ENCODE measurements at places on chromosomes 2 and 18.

- DNase-seq = no peak
Measured at GRCh38 chr2:215435280-215435869, 493 bp downstream of the FN1 start.

GRCh38 chr2:212918336-212918735, 233.1 kb downstream of the IKZF2 start:
- DNase-seq = no peak

DNA sequence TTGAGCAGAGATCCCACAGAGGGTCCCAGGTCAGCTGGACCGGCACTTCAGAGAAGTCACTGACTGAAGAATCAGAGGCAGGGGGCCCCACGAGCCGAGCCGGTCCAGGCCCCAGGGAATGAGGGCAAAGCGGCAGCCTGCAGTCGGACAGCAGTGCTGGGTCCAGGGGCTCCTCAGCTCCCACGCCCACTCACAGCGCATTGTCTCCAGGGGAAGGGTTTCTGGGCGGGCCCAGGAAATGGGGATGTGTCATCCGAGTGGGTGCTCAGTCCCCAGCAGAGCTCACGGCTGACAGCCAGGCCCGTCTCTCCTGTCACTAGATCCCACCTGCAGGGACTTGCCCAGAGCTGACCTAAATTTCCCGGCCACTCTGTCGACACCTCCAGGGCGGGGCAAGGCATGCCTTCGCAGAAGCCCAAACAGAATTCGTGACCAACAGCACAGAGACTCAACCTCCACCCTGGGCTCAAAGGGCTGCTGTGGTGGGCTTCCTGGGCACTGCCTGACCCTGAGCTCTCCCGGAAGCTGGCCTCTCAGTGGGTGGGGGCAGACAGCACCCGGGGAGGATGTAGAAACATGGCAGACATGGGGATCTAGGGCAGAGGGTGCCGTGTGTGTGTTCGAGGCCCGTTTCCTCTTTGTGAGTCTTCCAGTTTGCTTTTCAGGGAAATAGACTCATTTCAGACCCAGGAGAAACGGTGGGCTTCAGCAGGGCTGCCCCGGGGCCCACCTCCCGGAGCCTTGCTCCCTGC, 42.1 kb upstream of the TAF1B start:
- no peak for DNase-seq

- no peak for DNase-seq
Measured at GRCh38 chr2:14619441-14619840, 13.1 kb upstream of the LRATD1 start.
